ENCODE measurements at places on chromosomes 1 and 21. TPM values are rescaled to one million over a fixed set of nuclear protein-coding genes. Genes with fewer than 3 reads are reported as not detected.
A peak's percentile ranks its signal among the peaks of the same experiment; 100 is the strongest.

ICOSLG gene
- total RNA-seq = 2.1 TPM

PTGFRN gene
- 59.4 TPM for total RNA-seq

ATP6V1G3 gene
- not detected for total RNA-seq

CSDE1 gene
- 907 TPM for total RNA-seq

GJA9 gene
- total RNA-seq = not detected

MYCL gene
- total RNA-seq = 3.1 TPM

MFSD2A gene
- total RNA-seq = 2.9 TPM

KDF1 gene
- total RNA-seq = not detected

MTHFR gene
- 29.7 TPM for total RNA-seq

- DNase-seq = no peak
These were observed 308.6 kb downstream of the MATN1 start for GRCh38 chr1:30414851-30415165.

- no peak for DNase-seq
These were observed 318.4 kb downstream of the RPS6KC1 start for GRCh38 chr1:213369465-213369864.

GRCh38 chr1:30363031-30363430, 360.4 kb downstream of the MATN1 start:
- no peak for DNase-seq

- DNase-seq = no peak
These were observed 1171.4 kb upstream of the ADGRL2 start for GRCh38 chr1:80629304-80629837.

DNA sequence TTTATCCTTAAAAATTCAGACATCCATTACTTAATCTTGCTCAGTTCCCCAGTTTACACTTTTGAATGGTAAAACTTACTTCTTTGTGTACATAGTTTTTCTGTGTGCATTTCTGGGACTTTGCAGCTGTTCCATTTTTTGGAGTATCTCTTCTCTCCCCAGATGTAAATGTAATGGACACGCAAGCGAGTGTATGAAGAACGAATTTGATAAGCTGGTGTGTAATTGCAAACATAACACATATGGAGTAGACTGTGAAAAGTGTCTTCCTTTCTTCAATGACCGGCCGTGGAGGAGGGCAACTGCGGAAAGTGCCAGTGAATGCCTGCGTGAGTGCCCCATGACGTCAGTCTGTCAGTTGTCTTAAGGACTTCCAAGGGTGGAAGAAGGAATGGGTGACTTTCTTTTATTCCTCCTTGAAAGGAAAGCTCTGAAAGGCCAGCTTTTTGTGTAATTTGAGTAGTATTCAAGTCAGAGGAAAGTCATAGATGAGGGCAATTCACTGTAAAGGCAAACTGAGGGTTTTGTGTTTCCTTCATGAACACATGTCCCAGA, 75.7 kb upstream of the LAMC2 start:
- DNase-seq = no peak

DNA sequence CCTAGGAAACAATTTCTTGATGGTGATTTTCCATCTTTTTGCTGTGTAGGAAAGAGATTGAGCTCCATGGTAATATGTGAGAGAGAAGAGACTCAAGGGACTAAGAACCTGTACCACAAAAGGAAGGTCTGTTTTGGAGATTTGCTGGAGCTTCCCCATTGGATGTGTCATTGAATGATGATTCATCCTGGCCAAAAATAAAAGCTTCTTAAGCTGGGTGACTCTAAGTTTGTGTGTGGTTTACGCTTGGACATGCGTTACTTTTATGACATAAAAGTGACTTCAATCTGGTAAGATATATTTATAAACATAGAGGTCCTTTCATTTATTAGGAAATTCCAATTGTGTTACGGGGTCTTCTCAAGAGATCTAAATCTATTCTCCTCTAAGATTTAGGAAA, 17.4 kb upstream of the IL19 start:
- no peak for DNase-seq

- peak; percentile 54 for DNase-seq
These were observed 1.5 kb upstream of the RALGPS2 start for GRCh38 chr1:178723546-178723945.

DNA sequence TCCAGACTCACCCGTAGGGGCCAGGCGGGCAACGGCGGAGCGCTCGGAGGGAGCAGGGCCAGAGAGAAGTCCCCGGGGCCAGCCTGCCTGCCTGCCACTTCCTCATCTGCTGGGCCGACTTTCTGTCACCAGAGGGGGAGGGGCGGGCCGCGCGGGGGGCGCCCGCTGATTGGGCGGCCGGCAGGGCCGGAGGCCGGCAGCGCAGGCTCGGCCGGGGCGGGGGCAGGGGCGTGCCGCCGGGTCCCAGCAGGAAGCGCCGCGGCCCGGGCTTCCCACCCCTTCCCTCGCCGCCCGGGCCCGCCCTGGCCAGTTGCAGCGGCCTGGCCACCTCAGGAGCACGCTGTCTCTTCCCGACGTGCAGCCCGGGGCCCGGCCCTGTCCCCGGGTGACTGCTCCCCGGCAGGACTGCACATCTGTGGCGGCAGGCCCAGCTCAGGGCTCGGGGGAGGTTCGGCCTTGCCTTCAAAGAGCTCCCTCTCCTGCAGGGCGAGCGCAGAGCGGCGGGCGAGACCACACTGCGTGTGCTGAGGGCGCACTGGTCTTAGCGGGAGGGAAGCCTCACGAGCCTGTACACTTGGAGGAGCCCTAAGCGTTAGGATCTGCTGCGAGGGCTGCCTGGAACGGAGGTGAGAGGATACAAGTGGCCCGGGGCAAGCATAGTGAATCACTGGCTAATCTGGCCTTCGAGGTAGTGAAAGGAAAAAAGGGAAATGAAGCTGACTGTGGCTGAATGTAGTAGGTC, at the start of gene ELOVL1:
Gene ELOVL1 (minus strand): TSS at position 108 of the 742 bp plus-strand sequence. CDS start 2,402 bp downstream, outside the sequence.
- DNase-seq = peak; percentile 52

DNA sequence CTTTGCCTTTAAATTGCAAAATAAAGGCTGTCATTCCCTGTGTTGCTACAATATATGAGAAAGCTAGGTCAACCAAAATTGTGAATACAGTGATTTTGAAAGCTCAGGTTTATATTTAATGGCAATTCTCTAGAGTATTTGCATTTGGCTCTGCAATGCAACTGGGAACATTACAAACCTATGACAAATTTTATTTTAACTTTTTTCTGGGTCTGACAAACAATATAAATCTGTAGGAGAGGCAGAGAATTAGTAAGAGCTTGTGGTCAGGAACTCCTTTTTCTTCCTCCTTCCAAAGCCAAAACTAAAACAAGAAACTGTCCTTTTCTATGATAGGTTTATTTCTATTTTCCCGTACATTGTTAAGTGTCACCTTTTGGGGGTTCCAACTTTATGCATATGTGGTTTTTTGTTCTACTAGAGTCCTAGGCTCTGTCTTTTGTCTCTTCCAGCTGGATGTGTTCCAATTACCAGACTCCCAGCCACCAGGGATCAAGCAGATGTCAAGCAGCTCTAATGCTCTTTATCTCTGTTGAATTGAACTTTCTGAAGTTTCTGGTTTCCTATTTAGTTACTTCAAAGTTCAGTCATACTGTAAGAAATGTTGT, 106.9 kb downstream of the ASH1L start:
- DNase-seq = no peak

DNA sequence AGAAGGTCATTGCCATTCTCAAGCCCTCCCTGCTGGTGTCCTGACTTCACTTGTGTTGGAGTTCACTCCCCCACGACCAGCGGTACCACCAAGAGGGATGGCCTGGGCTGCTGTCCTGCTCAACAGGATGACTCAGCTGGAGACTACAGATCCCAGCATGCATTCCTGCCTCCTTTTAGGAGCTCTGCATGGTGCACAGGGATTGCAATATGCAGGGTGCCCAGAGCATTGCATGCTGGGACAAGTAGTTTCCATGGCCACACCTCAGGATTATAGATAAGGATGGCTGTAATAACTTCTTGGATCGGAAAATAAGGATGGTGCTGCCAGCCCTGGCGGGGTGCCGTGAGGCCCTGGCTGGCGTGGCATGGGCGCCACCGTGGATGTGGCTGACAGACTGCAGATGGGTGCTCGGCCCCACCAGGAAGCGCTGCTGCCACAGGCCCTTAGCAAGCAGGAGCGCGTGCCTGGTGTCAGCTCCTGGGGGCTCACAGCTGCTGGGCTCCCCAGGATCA, 150.0 kb downstream of the CASZ1 start:
- DNase-seq = no peak

- no peak for DNase-seq
These were observed 556 bp downstream of the WDR77 start for GRCh38 chr1:111448482-111448917.
